Eye (tissue), 1 donor: ENCODE measurements at places on chromosomes 2 and 18.

DNA sequence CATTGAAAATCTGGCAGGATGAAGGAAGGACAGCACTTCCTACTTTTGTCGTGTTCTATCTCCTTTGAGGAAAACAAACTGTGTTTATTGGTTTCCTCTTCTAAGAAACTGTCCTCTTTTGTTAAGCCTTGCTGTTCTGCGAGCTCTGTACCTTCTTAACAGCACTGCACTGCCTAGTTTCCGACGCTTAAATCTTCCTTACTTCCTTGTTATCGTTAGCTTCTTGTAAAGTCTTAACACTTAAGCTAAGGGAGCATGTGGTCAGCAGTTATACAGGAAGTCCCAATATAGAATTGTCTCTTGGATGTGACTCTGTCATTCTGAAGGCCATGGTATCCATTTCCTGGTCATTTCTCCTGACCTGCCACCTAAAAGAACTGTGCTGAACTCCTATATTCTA is 552.8 kb upstream of the NRP2 start:
- DNase-seq = no peak

DNA sequence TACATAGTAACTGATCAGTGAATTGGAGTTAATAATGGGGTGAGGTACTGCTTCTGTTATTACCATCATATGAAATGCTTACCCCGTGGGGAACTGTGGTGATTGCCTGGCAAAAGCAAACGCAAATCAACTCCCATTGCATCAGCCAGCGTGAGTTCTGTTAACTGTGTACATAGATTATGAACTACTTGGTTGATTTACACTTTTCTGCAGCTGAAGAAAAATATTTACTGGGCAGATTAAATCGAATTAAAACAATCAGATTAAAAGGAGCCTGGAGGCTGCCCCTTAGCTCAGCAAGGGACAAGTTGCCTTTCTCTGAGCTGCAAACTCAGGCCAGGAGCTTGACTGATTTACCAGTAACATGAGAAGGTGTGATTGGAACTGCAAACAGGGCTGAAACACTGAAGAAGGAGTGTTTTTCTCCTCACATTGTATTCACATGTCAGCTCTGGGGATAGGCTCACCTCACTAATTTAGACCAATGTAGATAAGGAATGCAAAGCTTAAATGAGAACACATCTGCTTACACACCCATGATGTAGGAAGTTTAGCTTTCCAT is 220.1 kb downstream of the OSR1 start:
- no peak for DNase-seq

DNA sequence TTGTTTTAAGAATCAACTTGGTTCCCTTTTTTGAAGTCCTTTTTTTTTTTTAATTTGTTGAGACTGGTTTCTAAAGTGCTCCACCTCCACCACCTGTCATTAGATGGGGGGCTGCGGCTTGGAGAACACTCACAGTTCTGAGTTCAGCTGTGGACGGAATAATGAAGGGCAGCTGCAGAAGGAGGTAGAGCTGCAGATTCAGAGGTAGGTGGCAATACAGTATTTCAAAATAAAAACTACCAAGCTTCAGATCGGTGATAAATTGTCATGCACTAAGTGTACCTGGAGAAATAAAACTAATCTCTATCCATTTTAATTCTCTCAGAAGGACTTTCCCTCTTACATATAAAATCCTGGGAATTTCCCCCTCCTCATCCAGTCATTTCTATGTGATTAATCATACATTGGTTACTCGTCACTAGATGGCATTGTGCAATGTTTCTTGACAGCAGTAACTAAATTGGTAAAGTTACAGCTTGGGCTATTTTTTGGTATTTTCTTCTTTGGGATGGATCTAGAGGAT is 81.1 kb upstream of the SLC39A10 start:
- peak; percentile 53 for DNase-seq

DNA sequence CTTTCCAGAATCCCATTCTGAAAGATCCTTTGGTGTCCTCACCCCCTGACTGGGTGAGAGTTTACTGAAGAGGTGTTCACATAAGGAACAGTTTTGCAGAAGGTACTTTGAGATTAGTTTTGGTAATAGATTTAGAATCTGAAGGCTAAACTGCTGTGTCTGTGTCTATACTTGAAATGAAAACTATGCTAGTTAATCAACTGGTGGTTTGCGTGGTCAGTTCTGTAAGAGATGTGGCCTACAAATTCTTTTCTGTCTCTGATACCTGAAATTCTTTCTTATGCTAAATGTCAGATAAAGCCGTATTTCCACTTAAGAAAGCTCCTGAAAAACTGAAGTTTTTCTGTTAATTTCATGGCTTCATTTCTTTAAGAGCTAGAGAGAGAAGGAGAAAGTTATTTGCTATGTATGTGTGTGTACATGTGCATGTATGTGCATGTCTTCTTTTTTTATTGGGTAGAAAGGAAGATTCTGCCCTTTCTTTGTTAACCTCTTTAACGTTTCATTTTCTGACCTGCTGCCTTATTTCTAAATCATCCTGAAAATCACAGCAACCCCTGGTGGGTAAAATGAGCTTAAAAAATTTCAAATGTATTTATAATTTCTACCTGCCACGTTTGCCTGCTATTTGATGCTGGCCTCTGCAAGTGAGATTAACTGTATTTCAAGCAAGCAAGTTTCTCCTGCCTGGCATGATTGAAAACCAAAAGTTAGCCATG is 552.0 kb upstream of the NRP2 start:
- no peak for DNase-seq

DNA sequence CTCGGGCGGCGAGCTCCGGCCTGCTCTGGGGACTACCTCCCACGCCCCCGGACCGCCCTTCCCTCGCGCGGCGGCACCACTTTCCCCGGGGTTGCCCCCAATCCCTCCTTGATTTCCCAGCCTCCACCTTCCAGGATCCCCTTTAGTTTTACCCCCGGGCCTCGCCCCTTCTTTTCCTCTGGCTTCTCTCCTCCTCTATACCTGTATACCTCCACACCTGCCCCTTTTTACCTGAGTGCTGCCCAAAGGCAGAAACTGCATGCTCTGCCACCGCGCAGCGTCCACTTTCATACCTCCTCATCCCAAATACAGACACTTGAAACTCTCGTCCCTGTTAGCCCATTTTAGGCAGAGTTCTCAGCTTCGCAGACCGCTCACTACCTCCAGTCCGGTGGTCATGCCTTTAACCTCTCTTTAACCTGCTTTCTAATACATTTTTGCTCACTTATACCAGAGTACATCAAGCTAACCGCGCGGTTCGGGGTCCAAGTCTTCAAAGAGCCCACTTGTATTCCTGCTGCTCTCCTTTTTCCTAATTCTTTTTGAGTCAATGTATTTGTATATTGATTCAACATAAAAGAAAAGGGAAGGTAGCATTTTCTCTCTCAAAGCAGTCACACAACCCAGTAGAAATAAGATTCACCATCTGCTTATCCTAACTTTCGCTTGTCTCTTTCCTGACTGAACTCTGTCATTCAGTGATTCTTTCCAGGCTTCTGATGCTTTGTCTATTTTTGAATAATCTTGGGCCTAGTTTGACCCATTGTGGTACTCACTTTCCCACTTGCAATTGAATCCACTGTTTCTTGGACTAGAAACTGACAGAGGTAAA is 901 bp downstream of the SPOPL start:
- peak; percentile 60 for DNase-seq

GRCh38 chr2:179650420-179650819 is 211.0 kb downstream of the ZNF385B start:
- no peak for DNase-seq

- no peak for DNase-seq
Observed at GRCh38 chr18:52489396-52490306, 149.7 kb downstream of the DCC start.

GRCh38 chr18:63592471-63592870 is 5.3 kb downstream of the SERPINB13 start:
- DNase-seq = no peak

- DNase-seq = peak; percentile 33
Observed at GRCh38 chr2:65878011-65878340, 445.6 kb upstream of the SPRED2 start.

DNA sequence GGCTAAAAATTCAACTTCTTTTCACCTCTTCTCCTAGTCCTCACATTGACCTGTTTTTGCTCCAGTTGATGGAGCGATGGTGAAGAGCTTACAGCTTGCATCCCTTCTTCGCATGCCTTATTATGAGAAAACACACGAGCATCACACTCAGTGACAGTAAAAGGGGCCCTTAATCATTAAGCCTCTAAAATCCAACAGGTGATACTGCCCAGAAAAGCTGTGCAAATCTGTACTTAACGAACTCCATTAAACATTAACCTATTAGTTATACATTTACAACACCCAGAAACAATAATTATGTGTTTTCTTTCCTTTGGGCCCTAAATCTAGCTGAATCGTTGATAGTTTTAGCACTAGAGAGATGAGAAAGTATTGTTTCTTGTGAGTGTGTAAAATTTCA is 54.8 kb downstream of the LAMA1 start:
- no peak for DNase-seq

GRCh38 chr18:10041180-10041579 is 127.4 kb downstream of the VAPA start:
- DNase-seq = no peak

DNA sequence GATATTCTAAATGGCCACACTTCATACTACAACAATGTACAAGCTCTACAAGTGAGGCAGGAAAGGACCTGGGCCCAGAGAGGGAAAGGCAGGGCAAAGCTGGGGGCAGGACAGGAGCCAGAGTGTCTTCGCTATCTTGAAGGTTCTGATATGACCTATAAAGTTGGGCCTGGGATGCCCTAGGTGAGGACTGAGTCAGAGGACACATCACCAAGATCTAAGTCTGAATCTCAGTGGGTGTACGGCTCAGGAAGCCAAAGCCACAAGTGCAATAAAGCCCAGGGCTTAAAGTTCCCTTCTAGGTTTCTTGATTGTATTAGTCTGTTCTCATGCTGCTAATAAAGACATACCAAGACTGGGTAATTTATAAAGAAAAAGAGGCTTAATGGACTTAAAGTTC is 219.1 kb downstream of the ALK start:
- no peak for DNase-seq

GRCh38 chr2:127086990-127087790 is 19.8 kb downstream of the BIN1 start:
- DNase-seq = peak; percentile 85

DNA sequence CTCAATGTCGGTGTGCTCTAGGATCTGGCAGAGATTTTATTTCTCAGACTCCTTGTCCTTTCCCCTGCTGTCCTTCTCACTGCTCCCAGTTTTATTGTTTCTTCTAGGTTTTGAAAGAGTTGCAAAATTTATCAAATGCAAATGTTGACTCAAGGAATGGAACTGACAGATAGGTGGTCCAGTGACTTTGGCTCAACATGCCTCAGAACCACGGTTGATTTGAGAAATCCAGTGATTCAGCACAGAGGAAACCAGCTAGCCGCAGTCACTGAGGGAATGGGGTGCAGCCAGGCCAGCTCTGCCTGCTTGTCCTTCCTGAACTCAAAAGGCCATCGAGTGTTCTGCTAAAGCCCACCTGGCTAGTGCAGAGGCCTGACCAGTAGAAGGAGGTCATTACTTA is 125.7 kb upstream of the LYPD6 start:
- DNase-seq = no peak

- peak; percentile 27 for DNase-seq
Observed at GRCh38 chr2:25587361-25587760, 86.0 kb downstream of the DTNB start.

GRCh38 chr2:64289737-64290136 is 145.5 kb upstream of the PELI1 start:
- no peak for DNase-seq

DNA sequence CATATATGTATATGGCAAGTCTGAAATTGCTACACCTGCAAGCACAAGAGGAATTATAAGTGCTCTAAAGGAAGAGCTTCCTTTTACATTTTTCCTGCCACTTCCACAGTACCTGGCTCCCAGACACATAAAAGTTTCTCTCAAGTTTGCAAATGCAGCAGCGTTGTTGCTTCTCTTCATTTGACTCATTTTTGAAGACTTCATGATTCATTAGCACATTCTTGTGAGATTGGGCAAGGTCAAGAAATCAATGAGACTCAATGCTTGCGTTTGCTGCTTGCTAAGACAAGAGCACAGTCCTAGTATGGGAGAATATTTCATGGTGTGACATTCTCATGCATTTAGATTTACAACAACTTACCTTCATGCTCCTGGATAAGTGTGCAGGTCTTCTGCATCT is 42.6 kb upstream of the PDCL3 start:
- no peak for DNase-seq
